ENCODE measurements at places on chromosomes 2 and 18.
A peak's percentile ranks its signal among the peaks of the same experiment; 100 is the strongest.

- no peak for DNase-seq
Measured at GRCh38 chr2:220144411-220144810, 517.0 kb downstream of the SLC4A3 start.

DNA sequence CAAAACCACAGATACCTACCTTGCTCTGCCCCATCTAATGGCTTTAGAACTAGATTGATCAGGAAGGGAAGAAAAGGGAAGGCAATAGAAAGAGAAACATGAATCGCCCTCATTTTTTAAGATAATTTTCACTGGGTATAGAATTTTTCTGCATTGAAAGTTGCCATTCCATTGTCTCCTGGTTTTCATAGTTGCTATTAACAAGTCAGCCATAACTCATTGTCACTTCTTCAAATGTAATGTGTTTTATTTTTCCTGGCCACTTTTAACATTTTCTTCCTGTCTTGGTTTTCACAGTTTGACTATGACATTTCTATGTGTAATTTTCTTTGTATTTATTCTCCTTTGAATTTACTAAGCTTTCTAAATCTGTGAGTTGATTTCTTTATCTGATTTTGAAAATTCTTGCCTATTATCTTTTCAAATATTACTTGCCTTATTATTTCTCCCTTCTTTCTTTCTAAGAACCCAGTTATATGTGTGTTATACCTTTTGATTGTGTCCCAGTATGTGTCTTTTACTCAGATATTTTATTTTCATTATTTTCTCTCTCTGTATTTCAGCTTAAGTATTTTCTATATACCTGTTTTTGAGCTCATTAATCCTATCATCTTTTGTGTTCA, 85.5 kb upstream of the GLI2 start:
- no peak for DNase-seq

DNA sequence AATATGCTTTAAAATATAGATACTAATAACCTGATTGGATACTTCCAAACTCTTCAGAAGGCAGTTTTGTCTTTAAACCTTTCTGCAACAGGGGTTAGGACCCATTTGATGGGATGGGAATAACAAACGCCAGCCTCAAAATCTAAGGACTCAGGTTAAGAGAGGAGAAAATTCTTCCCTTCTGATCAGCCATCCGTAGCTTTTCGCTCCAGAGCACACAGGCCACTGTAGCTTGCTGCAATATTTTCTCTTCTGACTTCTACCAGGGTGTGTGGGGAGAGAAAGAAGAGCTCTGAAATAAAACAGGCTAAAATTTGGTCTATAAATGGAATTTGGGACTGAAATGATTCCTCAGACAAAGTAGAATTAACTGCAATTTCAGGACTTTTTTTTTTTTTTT, 95.1 kb downstream of the ALPK2 start:
- no peak for DNase-seq

- no peak for DNase-seq
Measured at GRCh38 chr2:181672255-181673008, 7.9 kb downstream of the NEUROD1 start.

- no peak for DNase-seq
Measured at GRCh38 chr2:120858361-120859106, 122.9 kb downstream of the GLI2 start.

DNA sequence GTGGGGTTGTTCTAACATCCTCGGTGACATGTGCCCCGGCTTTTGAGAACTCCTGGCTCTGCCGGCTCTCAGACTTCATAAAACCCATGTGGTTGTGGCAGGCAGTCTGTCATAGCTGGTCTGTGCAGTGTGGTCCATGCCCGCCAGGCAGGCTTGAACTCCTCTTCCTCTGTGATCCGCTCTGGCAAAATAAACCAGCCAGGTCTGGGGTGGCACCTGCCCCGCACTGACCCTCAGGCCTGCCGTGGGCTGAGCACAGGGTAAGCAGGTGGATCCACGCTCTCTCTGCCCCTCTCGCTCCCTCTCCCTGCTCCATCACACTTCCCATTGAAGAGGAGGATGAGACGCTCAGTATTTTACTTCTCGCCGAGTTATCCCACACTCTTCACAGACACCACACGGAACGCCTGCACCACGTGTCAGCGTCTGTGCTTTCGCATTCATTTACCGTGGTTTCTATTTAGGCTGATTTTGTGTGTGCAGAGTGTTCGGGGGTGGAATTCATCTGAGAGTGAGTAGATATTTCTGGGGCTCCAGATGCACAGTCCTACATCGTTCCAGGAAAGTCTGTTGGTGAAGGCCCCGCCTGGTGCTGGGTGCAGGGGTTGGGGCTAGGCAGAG, 56.4 kb downstream of the RTP5 start:
- no peak for DNase-seq

DNA sequence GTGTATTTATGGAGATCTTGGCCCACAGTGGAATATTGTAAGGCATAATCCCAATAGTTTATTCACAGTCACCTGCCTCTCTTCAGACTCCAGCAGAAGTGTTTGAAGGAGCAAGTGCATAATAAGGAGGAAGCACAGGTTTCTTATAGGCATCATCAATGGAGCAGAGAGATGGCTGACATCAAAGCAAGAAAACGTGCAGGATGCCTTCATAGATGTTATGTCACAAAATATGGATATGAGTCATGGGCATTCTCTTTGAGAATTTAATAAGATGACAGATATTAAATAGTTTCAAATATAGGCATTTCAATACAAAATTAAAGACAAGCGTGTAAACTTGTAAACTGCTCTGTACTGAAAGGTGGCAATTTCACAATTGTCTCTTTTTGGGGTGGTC, 4.0 kb upstream of the RND3 start:
- no peak for DNase-seq

- DNase-seq: peak; percentile 7
Measured at GRCh38 chr2:86446060-86446459, 4.9 kb downstream of the KDM3A start.

DNA sequence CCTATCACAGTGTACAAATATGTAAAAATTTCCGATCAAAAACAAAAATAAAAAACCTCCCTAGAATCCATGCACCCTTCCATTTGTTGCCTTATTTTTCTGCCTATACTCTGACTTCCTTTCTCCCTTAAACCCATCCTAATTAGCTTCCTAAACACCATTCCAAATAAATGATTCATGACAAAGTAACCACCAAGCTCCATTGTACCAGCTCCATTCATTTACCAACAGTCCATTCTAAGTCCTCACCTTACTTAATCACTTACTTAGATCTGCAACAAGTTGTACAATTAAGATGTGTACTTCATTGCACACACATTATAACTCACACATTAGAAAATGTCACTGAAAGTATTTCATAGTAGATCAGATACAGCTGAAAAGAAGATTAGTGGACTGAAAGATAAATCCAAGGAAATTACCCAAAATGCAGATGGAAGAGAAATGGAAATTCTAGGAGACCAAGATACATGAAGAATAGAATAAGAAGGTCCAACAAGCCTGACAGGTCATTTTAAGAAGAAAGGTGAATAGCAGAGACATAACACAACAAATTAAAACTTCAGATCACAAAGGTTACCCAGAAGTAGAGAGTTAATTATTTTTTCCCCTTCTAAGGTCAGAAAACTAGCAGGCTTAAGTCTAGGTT, 154.6 kb downstream of the DYM start:
- peak; percentile 25 for DNase-seq

DNA sequence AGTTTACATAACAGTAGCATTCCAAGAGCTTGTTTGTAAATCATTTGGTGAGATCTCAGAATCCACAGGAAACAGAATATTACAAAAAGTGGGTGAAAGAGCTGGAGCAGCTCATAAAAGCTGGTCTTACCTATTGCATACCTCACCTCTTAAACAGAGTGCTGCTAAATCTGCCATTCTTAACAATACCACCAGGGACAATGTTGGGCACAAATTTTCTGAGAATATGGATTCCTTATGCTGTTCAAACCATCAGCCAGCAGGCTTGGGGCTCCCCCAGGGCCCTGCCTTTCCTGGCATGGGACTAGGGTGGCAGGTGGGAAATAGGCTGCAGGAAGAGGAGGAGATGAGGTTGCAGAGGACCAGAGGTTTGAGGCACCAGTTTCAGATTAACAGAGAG, 55.6 kb downstream of the TGFA start:
- no peak for DNase-seq

DNA sequence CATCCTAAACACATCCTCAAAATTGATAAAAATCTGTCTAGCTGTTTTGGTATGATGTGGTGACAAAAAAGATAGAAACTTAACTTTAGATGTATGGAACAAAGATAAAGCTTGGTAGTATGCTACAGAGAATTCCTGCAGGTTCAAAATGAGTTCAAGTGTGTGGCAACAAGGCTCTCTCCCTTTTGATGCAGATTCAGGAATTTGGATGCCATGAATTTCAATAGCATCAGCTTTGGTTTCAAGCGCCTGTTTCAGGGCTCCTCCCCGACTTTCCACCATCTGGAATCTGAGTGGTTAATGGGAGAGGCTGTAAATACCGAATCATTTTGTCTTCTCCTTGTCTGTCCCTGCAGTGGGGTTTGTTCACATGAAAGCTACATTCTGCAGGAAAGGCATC, 180.6 kb downstream of the MTX2 start:
- DNase-seq: no peak

DNA sequence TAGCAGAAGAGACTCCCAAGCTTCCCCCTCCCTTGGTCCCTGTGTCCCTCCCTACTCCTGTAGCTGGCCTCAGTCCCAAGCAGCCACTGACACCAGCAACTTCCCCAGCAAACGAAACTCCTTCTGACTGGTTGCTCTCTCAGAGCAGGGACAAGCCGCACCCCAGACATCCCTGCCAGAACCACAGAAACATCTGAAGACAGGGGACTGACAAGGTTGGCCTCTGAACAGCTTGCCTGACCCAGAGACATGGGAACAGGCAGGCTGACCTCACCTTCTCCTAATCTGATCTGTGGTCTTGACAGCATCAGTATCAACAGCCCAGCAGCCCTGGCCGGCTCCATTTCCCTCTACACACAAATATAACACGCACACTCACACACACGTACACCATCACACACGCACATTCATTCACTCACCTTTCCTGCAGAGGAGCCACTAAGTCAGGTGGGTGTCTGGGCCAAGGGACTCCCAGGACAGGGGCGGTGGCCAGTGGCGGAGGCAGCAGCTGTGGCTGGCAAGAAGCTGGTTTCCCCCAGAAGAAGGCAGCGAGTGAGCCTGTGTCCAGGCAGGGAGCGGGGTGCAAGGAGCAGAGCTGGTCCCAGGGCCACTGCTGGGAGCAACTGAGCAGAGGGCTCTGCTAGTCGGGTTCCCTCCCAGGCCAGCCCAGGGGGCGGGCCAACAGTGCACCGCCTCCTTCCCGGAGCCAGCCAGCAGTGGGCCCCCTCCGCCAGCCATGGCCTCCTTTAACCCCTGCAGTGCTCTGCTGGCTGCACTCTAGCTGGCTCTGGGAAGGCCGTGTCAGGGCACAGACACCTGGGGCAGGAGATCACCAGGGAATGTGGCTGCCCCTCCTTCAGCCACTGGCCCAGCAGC, 59.1 kb downstream of the TNS1 start:
- no peak for DNase-seq

DNA sequence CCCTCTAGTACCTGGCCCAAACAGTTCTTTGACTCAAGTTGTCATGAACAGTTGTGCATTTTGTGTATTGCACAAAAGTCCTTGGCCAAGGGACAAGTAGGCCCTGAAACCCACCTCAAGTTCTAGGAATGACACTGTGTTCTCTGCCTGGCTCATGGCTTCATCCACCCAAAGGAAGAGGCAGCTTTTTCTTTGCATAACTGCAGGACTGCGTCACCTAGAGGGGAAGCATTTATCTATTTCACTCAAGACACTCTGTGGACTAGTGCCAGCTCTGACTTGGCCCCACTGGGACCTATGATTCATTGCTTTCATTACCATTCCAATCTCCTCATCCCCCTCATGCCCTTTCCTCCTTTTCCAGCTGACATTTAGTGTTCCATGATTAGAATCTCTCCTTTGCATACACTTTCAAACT, 119.3 kb upstream of the SIX2 start:
- DNase-seq: peak; percentile 87

DNA sequence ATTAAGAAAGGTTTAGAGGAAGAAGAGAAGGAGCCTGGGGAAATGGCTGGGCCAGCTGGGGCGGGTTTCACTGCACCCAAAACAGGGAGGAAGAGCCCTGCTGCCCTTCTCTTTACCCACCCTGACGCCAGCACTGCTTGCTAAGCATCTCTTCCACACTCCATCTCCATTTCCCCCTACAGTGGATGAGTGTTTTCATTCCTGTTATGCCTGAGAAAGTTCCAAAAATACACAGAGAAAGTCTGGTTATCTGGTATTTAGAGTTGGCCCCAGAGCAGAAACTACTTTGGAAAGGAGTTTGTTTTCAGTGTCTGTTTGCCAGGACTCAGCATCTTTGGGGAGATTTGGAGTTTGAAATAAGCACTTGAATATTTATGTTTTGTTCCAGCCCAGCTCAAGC, 451.0 kb downstream of the SLC4A3 start:
- DNase-seq: no peak

DNA sequence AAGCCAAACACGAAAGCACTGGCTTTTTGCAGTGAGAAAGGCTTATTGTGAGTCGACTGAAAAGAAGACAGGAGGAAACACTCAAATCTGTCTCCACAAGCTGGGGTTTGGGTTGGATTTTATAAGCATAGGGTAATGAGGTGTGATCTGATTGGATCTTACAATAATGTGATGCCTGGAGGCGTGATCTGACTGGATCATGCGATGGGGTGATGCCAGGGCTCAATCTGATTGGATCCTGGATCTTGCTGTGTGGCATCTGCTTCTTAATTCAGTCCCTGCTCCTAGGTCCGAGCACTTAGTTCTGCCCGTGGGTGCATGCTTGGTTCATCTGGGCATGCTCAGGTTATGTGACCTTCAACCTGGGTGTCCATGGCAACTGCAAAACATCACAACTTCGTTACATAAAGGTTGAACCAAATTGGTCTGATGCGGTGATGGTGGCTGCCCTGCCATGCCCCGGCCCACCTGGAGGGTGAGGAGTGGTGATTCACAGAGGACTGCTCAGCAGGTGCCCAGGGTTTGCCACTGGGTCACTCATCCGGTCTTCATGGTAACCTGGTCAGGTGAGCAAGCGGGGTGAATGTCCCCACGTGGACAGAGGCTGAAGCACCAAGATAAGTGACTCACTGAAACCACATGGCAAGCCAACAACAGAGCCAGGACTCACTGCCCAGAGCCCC, 111.0 kb downstream of the KCNF1 start:
- DNase-seq: peak; percentile 20

All from epithelial cell of proximal tubule (primary cell).